ENCODE measurements at places on chromosomes 3 and 15.

DNA sequence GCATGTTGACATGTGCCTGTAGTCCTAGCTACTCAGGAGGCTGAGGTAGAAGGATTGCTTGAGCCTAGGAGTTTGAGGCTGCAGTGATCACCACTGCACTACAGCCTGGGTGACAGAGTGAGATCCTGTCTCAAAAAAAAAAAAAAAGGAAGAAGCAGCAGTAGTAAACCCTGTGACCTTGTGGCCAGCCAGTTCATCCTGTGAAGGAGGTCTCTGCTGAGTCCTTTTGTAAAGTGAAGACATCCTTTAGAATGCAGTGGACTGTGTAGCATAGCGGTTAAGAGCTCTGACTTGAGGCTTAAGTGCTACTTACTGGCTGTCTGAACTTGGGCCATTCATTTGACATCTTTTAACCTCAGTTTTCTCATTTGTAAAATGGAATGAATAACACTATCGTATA, 8.3 kb downstream of the EXOSC7 start:
- DNase-seq, result peak; percentile 49

DNA sequence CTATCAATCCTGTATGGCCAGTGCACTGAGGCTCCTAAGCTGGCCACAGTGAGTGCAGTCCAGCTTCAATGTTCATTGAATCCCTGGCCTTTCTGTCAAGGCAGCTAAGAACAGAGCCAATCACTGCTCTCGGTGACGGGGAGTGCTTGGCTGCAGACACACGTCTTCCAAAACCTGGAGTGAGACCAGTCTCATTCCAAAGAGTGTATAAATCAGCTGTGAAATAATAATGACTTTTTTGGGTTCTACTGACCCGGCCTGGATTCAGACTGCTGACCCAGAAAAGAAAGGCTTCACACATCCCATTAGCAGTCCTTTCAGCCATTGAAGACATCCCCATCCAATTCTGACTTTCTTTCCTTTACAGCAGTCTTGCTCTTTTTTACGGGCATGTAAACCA, 665.5 kb downstream of the GBE1 start:
- DNase-seq, result no peak

- no peak for DNase-seq
Measured at GRCh38 chr3:143152043-143152442, 32.5 kb downstream of the CHST2 start.

GRCh38 chr3:100825574-100825973, 116.3 kb downstream of the TFG start:
- DNase-seq, result no peak

- DNase-seq, result no peak
Measured at GRCh38 chr3:183252118-183252782, 803 bp upstream of the B3GNT5 start.

- DNase-seq, result no peak
Measured at GRCh38 chr3:49899815-49900214, 3.9 kb downstream of the MST1R start.

DNA sequence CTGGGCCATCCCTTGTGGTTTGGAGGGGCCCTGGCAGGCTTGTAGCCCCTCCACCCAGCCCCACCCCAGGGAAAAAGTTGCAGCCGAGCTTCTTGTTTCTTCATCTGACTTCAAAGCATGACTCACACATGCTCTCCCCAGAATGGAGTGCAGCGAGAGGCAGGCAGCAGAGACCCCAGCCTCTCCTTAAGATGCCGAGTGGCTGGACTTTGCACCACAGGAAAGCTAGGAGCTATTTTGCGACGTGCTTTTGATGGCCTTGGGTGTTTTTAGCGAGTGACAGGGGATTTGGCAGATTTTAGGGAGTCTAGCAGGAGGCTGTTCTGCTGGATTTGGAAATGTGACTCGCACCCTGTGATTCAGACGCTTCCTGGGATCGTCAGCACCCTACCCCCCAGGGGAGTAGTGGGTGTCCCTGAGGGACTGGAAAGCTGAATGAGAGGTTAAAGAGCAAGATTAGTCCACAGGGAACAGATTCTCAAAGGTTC, 14.2 kb downstream of the BAHD1 start:
- no peak for DNase-seq

DNA sequence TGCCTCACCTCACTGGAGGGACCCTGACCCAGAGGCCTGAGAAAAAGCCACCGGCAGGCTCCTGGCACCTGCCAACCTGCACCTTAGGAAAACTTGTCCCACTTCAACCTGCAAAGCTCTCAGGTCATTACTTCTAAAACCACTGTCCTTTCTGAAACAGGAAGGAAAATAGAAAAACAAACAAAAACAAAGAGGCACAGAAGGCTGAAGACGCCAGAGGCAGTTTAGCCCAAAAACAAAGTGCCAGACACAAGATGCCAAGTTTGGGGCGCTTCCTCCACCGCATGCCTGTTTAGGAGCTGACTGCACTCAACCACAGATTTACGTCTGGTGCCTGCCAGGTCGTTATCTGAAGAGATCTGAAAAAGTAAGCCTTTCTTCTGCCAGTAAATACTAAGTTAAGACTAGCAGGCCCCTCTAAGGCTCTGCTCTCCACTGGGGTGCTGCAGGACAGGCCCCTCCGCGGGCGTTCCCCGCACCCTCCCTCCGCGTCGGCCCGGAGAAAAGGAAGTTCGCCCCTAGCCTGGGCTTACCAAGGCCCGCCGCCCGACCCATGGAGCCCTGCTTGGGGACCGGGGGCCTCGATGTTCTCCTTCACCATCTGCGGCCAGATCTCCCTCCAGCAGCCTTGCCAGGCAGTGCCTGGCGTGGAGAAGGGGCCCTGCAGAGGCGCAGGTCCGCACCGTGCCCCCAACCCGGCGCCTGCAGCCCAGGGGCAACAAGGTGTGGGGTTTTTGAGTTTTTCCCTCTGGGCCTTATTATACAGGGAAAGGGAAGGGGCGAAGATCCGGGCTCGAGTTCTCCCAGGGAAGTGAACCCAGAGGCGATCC, 1.3 kb downstream of the GOLGA8A start:
- DNase-seq, result peak; percentile 35

DNA sequence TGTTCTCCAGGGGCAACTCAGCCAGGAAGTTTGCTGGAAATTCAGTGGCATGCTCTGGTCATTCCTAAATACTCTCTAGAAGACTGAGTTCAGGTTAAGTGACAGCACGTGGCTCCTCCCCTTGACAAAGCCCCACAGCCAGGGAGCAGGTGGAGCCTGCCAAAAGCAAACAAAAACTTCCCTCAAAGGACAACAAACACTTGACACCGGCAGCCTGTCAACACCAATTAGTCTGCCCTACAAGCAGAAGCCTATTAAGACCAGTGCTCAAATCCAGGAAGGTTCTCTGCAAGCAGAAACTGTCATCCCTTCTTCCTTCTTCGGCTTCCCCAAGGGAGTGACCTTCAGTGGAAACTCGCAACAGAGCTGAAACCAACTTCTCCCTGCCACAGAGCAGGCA, 5.0 kb downstream of the MEX3B start:
- no peak for DNase-seq

DNA sequence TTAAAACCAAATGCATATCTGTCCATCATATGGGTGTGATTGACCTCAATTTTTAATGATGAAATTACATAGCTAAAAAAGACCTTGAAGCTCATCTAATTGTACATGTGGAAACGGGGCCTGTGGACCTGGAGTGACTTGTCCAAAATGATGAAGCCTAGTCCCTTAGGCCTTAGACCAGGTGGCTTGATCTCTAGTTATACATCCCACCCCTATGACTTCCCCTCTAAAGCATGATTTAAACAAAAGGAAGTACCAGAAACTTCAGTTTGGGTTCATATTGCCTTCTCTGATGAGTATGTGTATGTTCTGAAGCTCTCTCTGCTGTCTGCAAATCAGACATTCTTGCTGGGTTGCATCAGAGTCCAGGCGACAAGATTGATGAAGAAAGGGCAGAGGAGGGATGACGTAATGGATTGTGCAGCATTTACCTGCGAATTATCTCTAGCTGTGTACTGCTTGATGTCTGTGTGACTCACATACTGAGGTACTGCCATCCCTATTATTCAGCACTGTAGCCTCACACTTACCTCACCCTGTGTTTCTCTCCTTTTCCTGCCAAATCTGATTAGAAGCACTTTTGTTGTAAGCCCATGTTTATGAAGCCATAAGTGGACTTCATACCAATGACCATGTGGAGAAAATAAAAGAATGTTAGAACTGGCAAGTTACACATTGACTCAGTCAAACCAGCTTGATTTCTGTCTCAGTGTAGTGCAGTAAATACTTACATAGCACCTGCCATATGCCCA, 111.5 kb downstream of the FILIP1L start:
- DNase-seq, result no peak

- DNase-seq, result no peak
Measured at GRCh38 chr15:84894736-84895425, 10.4 kb downstream of the SLC28A1 start.

DNA sequence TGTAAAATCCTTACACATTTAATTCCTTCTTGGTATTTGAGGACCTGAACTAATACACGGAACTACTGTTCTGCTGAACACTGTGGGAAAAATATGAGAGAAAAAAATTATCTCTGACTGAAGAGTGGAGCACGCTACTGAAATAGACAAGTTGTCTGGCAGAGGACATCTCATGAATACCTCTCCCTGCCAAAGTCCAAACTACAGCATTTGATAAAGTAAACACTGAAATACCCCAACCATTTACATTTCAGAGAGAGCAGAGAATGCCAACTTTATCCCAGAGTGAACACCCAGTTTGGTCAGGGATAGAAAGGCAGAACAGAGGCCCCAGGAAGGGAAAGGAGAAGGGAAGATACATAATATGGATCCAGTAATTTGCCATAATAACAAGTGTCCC, 920.7 kb downstream of the SQOR start:
- DNase-seq, result no peak

DNA sequence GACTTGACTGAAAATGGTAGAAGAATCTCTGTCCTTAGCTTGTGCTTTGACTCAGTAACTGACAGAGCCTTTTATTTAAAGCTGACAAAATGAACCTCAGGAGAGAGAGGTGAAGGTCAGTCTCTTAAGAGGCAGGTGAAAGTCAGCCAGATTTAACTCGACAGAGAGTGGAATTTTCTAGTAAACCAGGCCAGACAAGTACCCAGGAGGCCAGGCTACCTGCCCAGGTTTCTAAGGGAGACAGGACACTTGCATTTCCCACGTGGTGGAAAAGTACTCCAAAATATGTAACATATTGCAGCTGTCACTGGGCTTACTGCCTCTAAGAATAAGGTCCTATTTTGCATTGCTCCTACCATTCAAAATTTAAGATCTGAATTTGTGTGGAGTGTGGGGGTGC, 167.9 kb downstream of the FMN1 start:
- no peak for DNase-seq

GRCh38 chr15:67241132-67241855, 13.2 kb downstream of the AAGAB start:
- DNase-seq, result peak; percentile 75

- DNase-seq, result no peak
Measured at GRCh38 chr3:141782386-141782932, 19.3 kb downstream of the GRK7 start.

DNA sequence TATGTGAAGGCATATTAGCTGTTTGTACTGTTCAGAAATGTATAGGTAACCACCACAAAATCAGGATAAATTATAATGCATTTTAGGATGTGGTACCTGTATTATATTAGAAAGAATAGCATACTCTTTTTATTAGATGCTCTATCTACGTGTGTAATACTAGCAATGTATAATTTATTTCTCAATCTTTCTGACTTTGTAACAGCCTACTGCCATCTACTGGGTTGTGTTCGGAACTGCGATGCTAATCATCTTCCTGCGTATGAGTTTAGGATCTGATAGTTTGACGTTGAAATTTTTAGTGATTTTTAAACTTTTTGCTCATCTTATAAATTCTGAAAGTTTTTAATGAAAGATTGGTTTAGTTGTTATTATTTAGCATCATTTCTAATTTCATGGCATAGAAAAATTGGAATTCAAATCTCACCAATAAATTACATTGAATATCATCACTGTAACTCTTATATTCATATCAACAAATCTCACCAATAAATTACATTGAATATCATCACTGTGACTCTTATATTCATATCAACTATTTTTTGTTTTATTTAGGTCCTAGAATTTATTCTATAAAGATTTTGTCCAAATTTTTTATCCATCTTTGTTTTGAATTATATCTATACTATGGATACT, 322.7 kb upstream of the ZNF717 start:
- DNase-seq, result peak; percentile 21

- no peak for DNase-seq
Measured at GRCh38 chr3:51282931-51283330, 102.2 kb upstream of the MANF start.
